Kasumi-1 (cell line): ENCODE measurements at places on chromosomes 6 and 20.

- DNase-seq, result peak; percentile 55
These were observed 21.6 kb downstream of the NAPB start for GRCh38 chr20:23399568-23400241.

DNA sequence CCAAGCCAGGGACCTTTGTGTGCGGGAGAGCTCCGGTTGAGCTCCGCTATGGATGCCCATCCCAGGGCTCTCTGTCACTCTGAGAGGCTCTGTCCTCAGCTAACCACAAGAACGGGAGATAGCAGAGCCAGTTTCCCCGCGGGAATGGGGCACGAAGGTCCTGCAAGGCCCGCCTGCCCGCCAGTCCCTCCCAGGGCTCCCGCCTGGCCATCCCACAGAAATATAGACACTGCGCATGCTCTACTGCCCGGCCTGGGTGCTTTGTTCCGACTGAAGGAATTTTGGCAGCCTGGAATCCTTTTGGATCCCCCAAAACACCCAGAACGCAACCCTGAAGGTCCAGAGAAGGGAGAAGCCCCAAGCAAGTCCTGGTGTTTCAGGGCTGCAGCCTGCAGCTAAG lies 8.6 kb upstream of the DEFB110 start:
- no peak for DNase-seq

DNA sequence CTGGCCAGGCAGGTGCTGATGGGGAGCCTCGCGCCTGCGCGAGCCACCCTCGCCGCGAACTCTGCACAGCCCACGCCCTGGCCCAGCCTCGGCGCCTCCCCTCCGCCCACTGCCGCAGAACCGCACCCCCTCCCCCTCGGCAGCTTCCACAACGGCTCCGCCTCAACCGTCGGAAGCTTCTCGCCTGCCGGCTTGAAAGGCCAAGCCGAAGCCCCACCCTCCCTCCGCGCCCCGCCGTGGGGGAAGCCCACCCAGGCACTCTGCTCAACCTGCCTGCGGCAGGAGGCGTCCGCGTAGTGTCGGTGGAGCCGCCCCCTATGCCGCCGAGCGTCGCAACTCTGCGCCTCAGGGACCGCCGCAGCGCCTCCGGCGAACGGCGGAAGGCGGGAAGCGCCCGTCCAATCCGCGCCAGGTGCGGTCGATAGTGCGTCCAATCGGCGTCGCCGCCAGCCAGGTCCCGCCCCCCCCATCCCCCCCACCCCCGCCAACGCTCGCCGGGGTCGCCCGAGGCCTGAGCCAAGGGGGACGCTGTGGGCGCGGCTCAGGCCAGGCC lies at the start of gene SYCP2:
SYCP2 (minus strand) TSS at position 342 of the 553 bp plus-strand sequence. CDS start 11,224 bp downstream, outside the sequence.
- peak; percentile 45 for DNase-seq

DNA sequence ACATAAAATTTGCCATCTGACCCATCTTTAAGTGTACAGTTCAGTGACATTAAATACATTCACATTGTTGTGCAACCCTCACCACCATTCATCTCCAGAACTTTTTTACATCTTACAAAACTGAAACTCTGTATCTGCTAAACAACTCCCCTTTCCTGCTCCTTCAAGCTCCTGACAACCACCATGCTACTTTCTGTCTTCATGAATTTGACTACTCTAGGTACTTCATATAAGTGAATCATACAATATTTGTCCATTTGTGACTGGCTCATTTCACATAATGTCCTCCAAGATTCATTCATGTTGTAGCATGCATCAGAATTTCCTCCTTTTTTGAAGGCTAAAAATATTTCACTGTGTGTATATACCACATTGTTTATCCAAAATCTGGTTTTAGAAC lies 86.9 kb upstream of the SMLR1 start:
- no peak for DNase-seq

GRCh38 chr20:50655311-50655880 lies 35.9 kb downstream of the RIPOR3 start:
- DNase-seq, result no peak
